Fibroblast of the aortic adventitia (primary cell): ENCODE measurements at places on chromosomes 2 and 18. TPM values are rescaled to one million over a fixed set of nuclear protein-coding genes. Genes with fewer than 3 reads are reported as not detected.

DNA sequence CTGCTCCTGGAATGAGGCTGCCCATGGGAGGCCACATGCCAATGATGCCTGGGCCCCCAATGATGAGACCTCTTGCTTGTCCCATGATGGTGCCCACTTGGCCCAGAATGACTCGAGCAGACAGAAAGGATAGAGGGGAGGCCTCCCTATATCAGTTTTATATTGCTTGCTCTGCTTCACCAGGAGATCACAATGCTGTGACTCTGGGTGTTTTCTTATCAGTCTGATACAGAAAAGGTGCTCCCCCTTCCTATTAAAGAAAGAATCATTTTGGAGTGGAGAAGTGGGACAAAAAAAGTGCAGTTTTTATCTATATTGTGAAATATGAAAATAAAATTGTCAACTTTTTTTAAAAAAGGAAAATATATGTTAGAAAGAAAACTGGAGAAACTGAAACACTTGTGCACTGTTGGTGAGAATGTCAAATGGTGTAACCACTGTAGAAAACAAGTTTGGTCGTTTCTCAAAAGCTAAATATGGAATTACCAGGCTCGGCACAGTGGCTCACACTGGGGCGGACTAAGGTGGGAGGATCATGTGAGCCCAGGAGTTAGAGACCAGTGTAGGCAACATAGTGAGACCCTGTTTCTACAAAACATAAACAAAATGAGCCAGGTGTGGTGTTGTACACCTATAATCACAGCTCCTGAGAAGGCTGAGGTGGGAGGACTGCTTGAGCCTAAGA is 21.8 kb downstream of the LPIN2 start:
- DNase-seq, result no peak

DNA sequence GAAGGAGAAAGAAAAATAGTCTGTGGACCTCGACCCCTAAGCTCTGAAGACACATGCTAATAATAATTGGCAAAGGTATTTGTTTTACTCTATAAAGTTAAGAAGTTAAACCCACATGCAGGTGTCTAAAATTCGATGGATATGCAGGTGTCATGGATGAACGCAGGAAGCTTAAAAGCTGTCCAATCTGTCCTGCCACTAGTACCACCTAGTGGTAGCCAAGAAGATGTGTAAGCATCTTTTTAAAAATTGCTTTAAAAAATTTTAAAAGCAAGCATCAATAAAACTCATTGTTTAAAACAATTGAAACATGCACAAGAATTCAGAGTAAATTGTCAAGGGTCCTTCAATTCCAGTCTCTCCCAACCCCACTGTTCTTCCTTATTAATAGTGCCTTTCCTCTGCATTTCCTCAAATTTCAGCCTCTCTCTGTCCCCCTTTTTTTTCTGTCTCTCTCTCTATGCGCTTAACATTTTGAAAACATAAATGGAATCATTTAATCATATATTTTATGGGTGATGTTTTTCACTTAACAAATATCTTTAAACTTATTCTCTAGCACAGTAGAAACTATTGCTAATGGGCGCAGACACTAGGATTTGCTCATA is 30.6 kb upstream of the PPP3R1 start:
- peak; percentile 53 for DNase-seq

- no peak for DNase-seq
Observed at GRCh38 chr2:33522576-33522975, 46.1 kb downstream of the RASGRP3 start.

GRCh38 chr2:112588611-112589045 is 4.2 kb downstream of the CHCHD5 start:
- DNase-seq, result no peak

DNA sequence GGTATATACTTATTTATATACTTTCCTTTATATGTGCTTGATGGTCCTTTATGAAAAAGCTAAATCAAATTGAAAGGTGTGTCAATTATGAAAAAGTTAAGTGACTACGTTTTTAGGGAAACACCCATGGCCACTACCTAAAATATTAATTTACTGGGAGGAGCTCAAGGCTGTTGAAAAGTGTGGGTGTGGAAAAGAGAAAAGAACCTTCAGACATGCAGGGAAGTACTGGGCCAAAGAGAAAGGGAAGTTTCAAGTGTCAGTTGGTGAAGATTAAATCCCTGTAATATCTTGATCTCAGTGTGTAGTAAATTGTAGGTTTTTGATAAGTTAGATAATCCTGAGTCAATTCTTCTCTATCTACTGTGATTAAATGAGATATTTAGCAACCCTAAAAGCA is 6.2 kb upstream of the GKN1 start:
- no peak for DNase-seq

The TNS1 gene
- total RNA-seq, result 54.5 and 116 TPM in 2 replicates

The CTLA4 gene
- total RNA-seq, result not detected in 2 replicates
